M059J (cell line): ENCODE measurements at places on chromosomes 4 and X. TPM values are rescaled to one million over a fixed set of nuclear protein-coding genes. Genes with fewer than 3 reads are reported as not detected.
A peak's percentile ranks its signal among the peaks of the same experiment; 100 is the strongest.

DNA sequence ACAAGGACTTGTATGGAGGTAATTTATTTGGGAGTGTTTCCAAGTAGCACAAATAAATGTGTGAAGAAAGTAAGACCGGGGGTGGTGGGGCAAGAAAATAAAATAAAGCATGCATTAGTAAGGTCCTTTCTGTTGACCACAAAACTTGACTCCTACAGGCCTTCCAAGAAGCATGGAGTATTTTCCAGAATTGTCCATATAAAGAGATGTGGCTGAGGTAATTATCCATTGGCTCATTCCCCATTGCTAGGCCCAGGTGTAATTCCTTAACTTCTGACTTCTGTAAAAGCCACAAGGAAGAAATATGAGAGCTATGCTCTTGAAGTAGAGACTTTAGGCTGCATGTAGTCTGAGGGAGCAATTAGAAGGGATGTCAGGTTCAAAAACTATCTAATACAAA lies 430.5 kb upstream of the PABPC4L start:
- peak; percentile 38 for DNase-seq

DNA sequence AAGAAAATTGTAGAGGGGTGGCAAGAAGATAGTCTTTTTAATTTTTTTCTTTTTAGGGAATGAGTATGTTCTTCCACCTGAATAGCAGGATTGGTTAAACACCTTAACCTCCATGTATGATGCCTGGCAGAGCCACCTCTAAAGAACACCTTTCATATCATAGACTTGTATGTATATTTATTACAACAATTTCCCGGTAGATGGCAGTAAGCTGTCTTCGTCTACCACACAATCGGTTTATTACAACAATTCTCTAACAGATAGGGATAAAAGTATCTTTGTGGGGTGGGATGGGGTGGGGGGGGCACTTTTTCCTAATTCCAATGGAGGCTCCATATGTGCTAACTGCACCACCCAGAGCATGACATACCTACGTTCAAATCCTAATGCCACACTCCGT lies 255.5 kb downstream of the LDB2 start:
- DNase-seq = peak; percentile 26

DNA sequence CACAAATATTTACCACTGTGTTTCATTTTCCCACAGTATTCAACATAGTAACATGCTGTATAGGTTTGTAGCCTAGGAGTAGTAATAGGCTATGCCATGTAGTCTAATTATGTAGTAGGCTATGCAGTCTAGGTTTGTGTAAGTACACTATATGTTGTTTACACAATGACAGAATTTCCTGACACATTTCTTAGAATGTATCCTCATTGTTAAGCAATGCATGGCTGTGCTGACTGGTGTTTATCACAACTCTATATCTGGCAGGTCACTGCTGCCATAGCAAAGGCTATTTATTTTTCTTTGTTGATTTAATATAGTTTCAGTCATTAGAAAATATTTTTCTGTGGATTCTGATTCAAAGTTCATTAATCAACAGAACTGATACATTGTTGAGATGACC lies 108.3 kb upstream of the TEX13A start:
- no peak for DNase-seq

DNA sequence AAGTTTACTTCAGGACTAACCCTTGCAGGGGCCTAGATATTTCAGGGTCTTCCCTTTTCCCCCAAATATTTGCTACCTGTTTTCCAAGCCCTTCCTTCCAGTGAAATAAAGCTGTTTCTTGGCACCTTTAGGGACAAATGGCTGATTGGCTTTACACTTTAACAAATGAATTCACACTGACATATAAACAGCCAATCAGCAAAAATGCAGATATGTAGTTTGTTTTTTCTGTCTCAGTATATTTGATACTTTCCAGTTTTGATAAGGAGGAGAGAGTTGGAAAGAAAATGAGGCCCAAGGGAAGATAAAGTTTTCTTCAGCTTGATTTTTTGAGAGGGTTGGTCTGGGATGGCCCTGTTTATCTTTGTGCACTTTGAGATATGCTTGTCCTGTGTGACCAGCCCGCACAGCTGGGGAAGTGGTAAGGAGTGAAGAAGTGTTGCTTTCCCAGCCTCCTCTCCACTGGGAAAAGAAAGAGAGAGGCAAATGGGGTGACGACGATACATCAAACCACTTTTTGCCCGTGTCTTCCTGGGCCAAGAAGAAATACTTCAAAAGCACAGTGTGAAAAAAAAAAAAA lies 67.5 kb downstream of the MGST2 start:
- no peak for DNase-seq

GRCh38 chrX:148865277-148866210 lies 365.1 kb downstream of the AFF2 start:
- DNase-seq = no peak

GRCh38 chr4:8732092-8732491 lies 139.5 kb downstream of the CPZ start:
- no peak for DNase-seq

DNA sequence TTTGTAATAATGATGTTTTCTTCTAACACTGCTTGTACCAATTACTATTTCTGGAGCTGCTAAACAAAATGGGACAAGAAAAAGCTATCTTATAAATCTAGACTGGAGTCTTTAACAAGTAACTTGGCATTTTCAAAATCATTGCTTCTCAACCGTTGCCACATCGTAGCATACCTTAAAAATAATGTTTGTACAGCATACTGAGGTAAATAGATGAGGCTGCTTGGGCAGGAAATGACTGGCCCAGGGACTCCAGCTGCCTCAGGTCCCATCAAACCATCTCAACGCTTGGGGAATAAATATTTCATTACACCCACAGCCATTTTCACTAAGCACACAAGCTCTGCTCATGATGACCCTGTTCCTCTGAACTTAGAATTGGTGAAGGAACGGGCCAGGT lies 115.1 kb downstream of the SPANXA1 start:
- DNase-seq = peak; percentile 48

DNA sequence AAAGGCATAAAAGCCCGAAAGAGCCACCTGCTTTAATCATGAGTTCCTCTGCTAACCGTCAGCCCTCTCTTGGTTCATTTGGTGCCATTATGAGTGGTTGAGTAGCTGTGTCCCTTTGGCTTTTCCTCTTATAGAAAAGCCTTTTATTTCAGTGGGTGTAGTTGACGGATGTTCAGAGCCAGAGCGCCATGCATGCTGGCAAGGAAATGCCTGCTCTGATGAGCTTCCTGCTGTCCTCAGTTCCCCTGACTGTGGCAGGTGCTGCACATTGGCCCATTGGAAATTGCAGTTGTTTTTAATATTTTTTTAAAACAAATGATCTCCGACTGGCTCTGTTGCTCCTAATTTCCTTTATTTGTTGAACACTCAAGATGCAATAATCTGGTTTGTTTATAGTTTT lies 77.3 kb upstream of the LIMCH1 start:
- no peak for DNase-seq

DNA sequence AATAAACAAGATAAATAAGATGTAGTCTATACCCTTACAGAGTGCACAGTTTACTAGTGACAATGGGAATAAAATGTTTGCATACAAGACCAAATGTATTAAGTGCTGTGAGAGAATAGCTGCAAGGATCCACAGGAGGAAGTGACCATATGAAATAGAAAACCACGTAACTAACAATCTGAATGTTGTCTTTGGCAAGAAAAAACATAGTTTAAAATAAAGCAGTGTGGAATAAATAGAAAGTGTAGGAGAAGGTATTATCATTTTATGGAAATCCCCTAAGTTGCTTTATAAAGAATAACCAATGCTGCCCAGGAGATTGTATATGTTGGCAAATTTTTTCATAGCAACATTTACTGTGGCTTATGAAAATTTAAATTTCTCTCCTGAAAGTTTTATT lies 116.1 kb downstream of the PCDH7 start:
- no peak for DNase-seq

GRCh38 chrX:126170720-126171119 lies 4.6 kb upstream of the DCAF12L2 start:
- DNase-seq = no peak

DNA sequence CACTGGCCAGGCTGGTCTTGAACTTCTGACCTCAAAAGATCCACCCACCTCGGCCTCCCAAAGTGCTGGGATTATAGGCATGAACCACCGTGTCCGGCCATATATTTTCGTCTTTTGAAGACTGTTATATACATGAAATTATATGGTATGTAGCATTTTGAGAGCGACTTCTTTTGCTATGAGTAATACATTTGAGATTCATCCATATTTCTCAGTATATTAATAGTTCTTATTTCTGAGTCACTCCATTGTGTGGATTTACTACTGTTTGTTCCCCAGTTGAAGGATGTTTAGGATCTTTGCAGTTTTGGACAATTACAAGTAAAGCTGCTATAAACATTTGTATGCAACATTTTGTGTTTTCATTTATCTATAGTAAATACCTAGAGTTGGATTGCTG lies 34.9 kb downstream of the GNL3L start:
- DNase-seq = no peak

DNA sequence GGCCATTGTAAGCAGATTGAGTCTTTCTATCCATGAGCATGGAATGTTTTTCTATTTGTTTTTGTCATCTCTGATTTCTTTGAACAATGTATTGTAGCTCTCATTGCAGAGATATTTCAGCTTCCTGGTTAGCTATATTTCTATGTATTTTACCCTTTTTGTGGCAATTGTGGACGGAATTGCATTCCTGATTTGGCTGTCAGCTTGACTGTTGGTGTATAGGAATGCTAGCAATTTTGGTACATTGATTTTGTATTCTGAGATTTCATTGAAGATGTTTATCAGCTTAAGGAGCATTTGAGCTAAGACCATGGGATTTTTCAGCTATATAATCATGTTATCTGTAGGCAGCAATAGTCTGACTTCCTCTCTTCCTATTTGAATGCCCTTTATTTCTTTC lies 154.6 kb downstream of the GUCY2F start:
- no peak for DNase-seq

DNA sequence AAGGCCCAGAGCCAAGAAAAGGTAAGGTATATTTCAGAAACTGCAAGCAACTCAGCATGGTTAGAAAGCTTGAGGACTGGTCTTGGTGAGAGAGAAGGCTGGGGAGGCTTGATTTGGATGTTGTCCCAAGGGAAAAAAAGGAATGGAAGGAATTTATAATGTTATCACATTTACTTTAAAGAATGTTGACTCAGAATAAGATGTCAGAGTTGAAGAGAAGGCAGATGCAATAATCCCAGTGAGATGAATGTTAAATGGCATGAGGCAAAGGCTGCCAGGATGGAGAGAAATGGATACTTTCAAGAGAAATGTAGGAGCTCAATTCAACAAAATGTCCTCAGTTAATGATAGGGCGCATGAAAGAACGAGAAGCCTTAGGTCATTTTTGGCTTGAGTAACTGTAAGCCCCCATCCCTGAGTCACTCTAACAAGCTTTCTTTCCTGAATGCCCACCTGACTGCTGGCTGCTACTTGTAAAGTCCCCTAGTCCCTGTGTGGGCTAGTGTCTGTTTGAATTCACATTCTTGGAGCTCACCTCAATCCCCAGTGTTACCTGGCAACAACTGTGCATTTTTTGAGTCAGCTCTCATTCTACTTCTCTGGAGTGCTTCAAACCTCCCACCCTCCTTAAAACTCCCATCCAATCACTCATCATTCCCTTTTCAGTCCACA lies 103.0 kb upstream of the TAPT1 start:
- peak; percentile 4 for DNase-seq

GRCh38 chr4:152500800-152501434 lies 35.0 kb downstream of the FBXW7 start:
- peak; percentile 73 for DNase-seq

- DNase-seq = no peak
These were observed 191.7 kb upstream of the EDNRA start for GRCh38 chr4:147289181-147289580.

ARMCX1 gene
- 34.4 and 38.9 TPM in 2 replicates for total RNA-seq

PIM2 gene
- total RNA-seq = 14.2 and 14.3 TPM in 2 replicates

INTU gene
- 1.4 and 3.1 TPM in 2 replicates for total RNA-seq

CLTRN gene
- 2.8 and 4.4 TPM in 2 replicates for total RNA-seq

UXT gene
- total RNA-seq = 178 and 233 TPM in 2 replicates

ADGRL3 gene
- 0.07 TPM in 1 of 2 replicates, not detected in the other for total RNA-seq

MAGEE2 gene
- total RNA-seq = not detected in 2 replicates

PCSK1N gene
- 4.1 and 9.0 TPM in 2 replicates for total RNA-seq
